Immature natural killer cell (primary cell): ENCODE measurements at places on chromosomes 3 and 15.
A peak's percentile ranks its signal among the peaks of the same experiment; 100 is the strongest.

GRCh38 chr3:165749821-165750220 lies 87.4 kb downstream of the BCHE start:
- no peak for DNase-seq
- no peak overlapping the region for H3K4me3 ChIP-seq
- no peak overlapping the region for H3K27ac ChIP-seq
- no peaks in the 10 kb centered on the region for H3K36me3 ChIP-seq
- H3K4me1 ChIP-seq = no peaks in the 10 kb centered on the region

DNA sequence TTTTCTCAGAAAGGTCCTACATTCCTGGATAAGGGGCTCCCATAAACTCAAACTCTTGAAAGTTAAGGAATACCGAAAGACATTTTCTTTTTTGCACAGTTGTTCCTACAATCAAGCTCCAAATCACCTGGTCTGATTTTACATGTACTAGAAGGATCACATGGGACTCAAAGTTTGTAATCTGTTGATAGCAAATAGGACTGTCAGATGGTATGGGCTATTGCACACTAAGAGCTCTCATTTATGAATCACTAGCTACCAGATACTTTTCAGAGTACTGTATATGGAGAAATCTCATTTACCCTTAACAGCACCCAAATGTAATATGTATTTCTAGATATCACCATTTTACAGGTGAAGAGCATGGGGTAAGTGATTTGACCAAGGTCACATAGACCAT lies 49.5 kb upstream of the CMSS1 start:
- H3K36me3 ChIP-seq = no peaks in the 10 kb centered on the region
- H3K27ac ChIP-seq = no peak overlapping the region
- DNase-seq = no peak
- H3K4me3 ChIP-seq = no peak overlapping the region
- no peaks in the 10 kb centered on the region for H3K27me3 ChIP-seq
- H3K4me1 ChIP-seq = no peaks in the 10 kb centered on the region

DNA sequence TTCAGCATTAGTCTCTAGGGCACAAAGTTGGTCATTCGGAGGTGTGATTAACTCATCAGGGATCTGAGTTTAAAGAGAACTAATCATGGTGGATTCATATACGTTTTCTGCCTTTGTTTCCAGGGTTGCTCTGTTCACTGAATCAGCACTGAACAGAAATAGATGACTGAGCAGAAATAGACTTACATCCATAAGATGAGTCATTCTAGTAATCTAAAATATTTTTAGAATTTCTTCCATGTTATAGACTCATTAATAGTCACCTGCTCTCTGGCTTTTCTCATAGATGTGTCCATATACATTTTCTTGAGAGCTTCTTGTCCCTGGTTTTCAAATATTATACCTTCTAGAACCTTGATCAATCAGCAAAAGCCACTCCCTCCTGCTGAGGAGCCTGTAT lies 837.6 kb upstream of the DPPA4 start:
- no peaks in the 10 kb centered on the region for H3K36me3 ChIP-seq
- H3K27me3 ChIP-seq = no peaks in the 10 kb centered on the region
- no peak overlapping the region for H3K4me3 ChIP-seq
- no peak for DNase-seq
- no peak overlapping the region for H3K27ac ChIP-seq
- H3K4me1 ChIP-seq = no peaks in the 10 kb centered on the region

DNA sequence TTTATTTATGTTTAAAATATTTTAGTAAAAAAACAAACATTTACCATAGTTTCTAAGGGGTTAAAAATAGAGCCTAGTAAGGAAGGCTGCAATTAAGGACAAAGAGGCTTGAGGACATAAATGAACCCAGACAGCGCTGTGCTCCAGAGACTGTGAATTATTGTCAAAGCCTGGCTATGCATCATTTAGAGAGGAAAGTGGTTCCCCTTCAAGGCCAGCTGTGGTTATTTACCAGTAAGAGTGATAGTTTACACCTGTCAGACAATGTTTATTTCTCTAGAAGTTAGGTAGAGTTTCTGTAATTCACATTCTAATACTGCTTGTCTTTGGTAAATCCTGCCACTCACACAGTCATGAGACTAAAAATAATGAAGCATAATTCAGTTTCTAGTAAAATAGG lies 32.4 kb upstream of the PIK3R4 start:
- H3K27ac ChIP-seq = no peak overlapping the region
- no peaks in the 10 kb centered on the region for H3K4me1 ChIP-seq
- no peak overlapping the region for H3K4me3 ChIP-seq
- no peak for DNase-seq
- H3K27me3 ChIP-seq = no peaks in the 10 kb centered on the region

DNA sequence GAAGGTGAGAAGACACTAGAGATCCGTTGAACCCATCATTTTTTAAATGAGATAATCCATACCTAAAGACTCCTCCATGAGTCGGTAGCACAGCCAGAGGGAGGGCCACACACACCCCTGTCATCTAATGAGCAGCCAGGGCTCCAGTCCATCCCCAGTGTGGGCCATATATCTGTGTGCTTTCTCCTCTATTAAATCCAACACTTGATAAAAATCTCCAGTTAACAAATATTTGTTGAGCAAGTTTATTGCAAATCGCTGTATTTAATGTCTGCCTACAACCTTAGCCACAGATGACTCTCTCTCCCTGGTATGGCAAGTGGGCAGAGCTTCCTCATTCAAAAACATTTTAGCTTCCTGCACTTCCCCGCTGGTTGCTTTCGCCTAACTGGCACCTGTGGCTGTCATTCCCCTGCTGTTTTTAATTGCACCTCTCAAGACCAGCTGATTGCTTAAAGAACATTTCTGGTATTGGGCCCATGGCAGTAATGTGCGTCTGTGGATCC lies 82.8 kb downstream of the SMAD3 start:
- peak overlapping the region; percentile 50 for H3K27ac ChIP-seq
- peaks cover 83% of the 10 kb centered on the region for H3K4me1 ChIP-seq
- no peak for DNase-seq
- no peaks in the 10 kb centered on the region for H3K27me3 ChIP-seq
- peaks cover 4% of the 10 kb centered on the region for H3K36me3 ChIP-seq
- H3K4me3 ChIP-seq = peak overlapping the region; percentile 23

DNA sequence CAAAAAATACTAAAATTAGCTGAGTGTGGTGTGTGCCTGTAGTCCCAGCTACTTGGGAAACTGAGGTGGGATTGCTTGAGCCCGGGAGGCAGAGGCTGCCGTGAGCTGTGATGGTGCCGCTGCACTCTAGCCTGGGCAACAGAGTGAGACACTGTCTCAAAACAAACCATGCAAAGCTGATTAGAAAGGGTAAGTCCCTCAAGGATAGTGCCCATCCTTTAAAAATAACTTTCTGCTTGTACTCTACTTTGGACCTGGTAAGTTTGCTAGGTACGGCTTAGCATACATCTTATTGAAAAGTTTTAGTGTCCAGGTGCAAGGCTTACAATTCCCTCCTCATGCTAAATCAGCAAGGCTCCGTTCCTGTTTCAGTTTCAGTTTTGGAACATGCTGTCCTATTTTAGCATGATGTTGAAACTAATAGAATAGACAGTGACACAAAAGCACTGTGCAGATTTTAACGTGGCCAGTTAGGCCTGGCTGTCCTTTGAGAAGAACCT lies 21.4 kb downstream of the FEM1B start:
- DNase-seq = peak; percentile 32
- no peaks in the 10 kb centered on the region for H3K27me3 ChIP-seq

- peaks cover 9% of the 10 kb centered on the region for H3K27me3 ChIP-seq
- no peak overlapping the region for H3K27ac ChIP-seq
- no peaks in the 10 kb centered on the region for H3K36me3 ChIP-seq
- H3K4me3 ChIP-seq = no peak overlapping the region
- no peaks in the 10 kb centered on the region for H3K4me1 ChIP-seq
- DNase-seq = no peak
Observed at GRCh38 chr3:115760716-115761115, 137.4 kb downstream of the GAP43 start.

DNA sequence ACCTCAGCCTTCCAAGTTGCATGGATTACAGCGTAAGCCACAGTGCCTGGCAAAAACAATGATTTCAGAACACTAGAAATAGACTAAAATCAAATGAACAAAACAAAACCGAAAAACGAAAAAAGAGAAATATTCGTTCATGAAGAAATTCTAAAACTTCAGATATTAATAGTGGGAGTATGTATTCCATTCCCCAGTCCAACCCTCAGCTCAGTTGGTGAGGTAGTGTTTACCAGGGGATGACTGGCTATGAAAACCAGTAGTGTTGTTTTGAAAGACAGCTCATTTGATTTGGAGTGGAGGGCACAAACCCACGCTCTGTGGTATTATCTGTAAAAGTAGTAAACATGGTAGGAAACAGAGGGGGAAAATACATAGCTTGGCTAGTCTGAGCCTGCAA lies 6.8 kb upstream of the SNRK start:
- no peak overlapping the region for H3K27ac ChIP-seq
- no peaks in the 10 kb centered on the region for H3K4me1 ChIP-seq
- peaks cover 6% of the 10 kb centered on the region for H3K36me3 ChIP-seq
- H3K4me3 ChIP-seq = no peak overlapping the region
- DNase-seq = no peak

DNA sequence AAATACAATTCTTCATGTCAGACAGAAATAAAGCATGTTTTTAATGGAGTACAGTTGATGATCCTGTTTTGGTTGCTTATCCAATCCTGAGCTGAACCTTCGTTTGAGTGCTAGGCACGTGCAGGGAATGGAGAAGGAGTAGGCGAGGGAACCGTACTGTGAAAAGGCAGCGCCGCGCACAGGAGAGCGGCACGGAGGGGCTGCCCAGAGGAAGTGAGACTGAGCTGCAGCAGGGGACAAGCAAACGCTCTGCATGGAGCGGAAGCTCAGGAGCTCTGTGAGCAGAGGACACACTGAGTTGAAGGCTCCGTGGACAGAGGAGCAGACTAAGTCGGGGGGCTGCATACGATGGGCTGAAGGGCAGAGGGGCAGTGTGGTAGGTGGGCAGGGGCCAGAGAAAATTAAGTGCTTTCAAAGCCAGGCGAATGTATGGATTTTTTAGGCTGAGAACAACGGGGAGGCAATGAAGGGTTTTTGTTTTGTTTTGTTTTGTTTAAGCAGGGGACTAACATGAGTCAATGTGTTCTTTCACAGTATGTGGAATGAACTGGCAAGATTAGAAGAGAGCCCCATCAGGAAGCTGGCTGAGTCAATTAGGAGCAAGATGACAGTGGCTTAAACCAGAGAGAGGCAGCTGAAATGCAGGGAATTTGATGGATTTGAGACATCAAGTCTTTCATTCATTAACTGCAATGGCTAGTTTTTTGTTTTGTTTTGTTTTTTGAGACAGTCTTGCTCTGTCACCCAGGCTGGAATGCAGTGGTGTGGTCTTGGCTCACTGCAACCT lies 23.8 kb upstream of the TM2D3 start:
- peaks cover 51% of the 10 kb centered on the region for H3K36me3 ChIP-seq
- no peak for DNase-seq
- no peaks in the 10 kb centered on the region for H3K4me1 ChIP-seq
- no peaks in the 10 kb centered on the region for H3K27me3 ChIP-seq
- peak overlapping the region; percentile 80 for H3K4me3 ChIP-seq
- H3K27ac ChIP-seq = no peak overlapping the region

DNA sequence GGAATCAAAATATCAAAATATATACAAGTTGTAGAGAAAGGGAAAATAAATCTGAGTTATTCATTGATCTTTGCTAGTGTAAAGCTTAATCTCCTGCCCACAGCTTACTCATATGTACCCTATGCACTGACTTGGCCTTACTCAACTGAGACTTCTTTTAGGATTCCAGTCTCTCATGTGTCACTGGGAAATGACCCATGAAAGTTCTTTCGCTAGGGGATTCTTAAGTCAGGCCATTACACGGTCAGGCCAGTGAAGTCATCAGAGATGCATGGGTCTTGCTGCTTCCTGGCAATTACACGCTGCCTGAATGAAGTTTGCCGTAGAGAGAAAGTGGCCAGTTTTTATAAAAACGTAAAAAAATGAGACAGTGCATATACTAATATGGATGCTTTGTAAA lies 20.7 kb upstream of the LPP start:
- H3K4me3 ChIP-seq = no peak overlapping the region
- H3K27ac ChIP-seq = no peak overlapping the region
- peaks cover 1% of the 10 kb centered on the region for H3K4me1 ChIP-seq
- no peak for DNase-seq

DNA sequence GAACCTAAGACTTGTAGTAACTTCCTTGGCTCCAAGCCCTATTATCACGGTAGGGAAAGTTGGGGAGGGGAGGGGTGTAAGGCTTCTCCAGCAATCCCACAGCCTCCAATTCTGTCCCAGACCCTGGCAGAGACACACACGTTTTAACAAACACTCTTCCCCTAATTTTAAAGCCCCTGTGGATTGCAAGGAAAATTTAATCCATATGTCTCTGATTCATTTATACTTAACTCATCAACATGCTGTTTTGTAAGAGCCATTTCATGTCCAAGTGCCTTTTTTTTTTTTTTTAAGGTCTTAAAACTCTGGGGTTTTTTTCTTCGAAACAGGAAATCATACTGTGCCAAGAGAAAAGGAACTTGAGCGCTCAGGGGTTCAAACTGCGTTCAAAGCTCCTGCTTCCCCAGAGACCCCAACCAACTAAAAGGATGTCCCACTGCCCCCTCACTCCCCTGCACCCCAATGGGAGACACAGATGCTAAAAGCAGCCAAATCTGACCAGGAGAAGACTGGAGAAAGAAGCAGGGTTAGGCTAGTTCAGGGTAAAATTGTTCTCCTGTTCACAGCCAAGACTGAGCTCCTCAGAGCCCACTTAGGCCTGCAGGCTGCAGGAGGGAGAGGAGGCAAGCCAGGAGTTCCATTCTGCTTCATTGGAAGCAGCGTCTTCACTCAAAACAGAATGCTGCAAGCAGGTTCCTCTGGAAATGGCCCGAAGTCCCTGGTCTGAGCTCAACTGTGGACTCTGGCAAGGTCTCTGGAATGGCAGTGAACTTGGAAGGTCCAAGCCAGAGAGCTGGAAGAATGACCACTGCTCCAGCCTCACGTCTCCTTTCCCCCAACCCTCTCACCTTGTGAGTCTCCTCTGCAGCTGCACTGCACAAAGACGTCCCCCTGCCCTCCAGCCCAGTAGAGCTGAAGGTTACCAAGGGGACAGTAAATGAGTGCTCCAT lies 172.5 kb downstream of the NTRK3 start:
- H3K36me3 ChIP-seq = no peaks in the 10 kb centered on the region
- H3K4me3 ChIP-seq = no peak overlapping the region
- no peak overlapping the region for H3K27ac ChIP-seq
- no peak for DNase-seq

DNA sequence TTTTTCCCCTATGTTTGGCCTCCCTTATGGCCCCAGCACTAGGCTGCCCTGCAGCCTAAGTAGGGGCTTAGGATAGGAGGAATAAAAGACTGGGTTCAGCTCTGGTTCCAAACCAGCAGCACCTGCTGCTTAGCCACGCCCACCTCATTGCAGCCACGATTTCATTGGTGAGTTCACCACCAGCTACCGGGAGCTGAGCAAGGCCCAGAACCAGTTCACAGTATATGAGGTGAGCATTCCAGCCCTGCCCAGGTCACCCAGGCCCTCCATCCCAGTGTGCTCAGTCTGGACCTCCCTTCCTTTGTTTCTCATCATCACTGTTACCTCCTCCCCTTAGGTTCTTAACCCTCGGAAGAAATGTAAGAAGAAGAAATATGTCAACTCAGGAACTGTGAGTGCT lies 11.5 kb downstream of the CPNE9 start:
- H3K27ac ChIP-seq = no peak overlapping the region
- no peak overlapping the region for H3K4me3 ChIP-seq
- H3K27me3 ChIP-seq = peaks cover 9% of the 10 kb centered on the region
- H3K4me1 ChIP-seq = no peaks in the 10 kb centered on the region
